ENCODE measurements at places on chromosomes 6 and 20.

- DNase-seq = no peak
Observed at GRCh38 chr6:128672023-128672422, 151.6 kb upstream of the PTPRK start.

- no peak for DNase-seq
Observed at GRCh38 chr20:48490961-48491831, 336.6 kb downstream of the PREX1 start.

- no peak for DNase-seq
Observed at GRCh38 chr6:33609528-33609927, 11.6 kb upstream of the ITPR3 start.

DNA sequence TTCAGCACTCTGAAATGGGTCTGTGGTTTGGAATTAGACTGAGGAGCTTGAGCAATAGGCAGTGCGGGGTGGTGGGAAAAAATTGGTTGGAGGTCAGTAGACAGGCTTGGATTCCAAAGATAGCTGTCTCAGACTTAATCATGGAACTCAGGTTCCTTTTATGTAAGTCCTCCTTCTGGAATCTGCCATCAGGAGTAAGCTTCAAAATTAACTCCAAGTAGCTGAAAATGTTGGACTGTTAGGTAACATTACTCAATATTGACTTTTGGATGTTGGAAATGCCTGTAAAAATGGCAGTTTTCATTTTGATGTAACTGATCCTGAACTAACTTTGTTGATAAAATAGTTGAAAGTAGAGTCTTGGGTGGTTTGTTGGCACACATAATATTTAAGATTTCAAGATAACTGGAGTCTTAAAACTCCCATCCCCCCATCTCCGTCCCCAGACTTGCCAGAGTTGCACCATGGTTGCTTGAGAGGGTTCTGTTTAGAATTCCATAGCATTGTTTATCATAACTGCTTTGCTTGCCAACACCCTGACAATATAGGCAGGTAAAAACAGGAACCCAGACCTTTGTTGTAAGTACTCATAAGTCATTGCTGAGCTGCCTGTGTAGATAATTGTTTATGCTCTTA lies 83.0 kb downstream of the PHF20 start:
- no peak for DNase-seq

DNA sequence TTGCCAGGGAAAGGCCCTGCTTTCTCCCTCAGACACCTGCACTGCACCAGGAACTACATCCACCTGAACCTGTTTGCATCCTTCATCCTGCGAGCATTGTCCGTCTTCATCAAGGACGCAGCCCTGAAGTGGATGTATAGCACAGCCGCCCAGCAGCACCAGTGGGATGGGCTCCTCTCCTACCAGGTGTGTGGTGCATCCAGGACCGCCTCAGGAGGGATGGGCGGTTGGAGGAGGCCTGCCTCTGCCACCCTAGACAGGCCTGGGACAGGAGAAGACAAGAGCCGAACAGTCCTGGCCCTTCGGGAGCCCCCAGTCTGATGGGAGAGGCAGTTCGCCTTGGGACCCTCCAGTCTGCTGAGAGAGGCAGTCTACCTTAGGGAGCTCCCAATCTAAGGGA lies 24.2 kb downstream of the GLP1R start:
- no peak for DNase-seq

DNA sequence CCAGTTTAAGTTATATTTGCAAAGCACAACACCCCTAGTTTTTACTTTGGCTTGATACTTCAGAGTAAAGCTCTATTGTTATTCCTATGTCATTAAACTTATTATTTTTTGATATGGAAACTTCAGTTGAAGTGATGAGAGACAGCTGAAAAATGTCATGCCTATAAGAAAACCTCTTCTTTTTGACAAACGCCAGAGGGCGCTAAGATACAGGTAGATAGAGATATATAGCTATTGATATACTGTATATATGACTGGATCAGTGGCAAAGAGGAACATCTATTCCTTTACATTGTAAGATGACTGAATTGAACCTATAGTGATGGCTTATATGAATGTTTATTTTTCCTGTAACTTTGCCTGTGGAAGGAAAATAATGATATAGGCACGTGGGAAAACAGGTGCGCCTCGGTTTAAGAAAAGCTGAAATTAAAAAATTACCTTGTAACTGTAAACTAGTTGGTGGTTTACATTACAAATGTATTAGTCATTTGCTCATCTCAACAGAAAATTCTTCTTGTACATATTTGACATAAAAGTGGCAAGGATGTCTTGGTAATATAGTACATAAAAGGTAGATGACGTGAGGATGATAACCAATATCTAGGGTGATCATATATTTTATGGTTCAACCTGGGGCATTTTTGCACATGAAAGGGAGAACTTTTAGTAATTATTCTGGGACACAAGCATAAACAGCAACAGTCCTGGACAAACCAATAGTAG lies 74.1 kb downstream of the LAMA4 start:
- peak; percentile 19 for DNase-seq

DNA sequence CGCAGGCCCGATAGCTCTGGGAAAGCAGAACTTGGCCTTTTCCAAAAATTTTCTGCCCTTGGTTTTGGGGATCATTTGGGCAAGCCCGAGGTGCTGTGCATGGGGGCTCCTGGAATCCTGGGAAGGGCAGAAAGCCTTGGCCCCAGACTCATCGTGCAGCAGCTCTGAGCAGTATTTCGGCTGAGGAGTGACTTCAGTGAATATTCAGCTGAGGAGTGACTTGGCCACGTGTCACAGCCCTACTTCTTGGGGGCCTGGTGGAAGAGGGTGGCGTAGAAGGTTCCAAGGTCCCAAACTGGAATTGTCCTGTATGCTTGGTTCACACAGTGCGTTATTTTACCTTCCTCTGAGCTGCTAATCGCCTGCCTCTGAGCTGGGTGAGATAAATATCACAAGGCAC lies 1.1 kb upstream of the BMP2 start:
- DNase-seq = no peak

DNA sequence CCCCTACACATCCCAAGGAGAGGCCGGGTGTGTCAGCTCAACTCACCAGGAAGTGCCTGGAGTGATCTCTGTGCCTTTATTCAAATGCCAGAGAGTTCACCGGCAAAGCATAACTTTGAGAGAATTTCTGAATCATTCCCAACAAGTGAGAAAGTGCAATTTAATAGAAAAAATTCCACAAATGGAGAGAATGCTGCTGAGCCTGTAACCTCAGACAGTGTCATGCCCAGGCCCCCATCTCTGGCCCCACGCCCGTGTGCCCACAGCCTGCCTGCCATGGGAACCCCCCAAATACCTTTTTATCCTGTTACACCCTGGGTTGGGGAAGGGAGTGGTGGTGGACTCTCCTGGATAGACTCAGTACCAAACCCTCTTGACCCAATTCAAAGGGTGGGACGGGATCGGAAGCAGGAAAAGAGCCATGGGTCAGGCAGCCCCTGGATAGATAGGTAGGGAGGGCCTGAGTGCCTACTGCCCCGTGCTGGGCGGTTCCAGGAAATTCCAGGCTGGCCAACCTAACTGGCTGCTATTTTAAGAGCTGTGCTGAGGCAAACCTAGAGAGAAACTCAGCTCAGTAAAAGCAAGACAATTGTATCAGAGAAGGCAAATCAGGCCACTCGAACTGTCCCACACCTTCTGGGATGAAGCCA lies 179.0 kb upstream of the FOXA2 start:
- DNase-seq = no peak

- no peak for DNase-seq
Observed at GRCh38 chr20:51833326-51833725, 31.0 kb upstream of the SALL4 start.
